ENCODE measurements at places on chromosomes 13 and 19.

DNA sequence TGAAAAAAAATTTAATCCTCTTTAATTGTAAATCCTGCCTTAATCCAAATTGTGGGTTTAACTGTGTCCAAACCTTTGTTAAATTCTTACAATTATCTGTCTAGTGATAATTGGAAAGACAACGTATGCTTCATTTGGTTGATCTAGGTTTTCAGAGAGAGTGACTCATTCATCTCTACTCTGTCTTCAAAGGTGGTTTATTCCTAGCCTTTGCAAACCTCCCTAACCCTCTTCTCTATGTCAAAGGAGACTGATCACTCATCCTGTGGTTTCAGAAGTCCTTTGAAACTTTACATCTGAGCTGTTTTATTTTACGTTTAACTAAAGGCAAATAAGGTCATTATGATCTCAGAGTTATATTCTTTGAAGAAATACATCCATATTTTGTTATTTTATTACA, 8.8 kb upstream of the OXGR1 start:
- no peak for DNase-seq

GRCh38 chr13:32897296-32897695, 118.9 kb upstream of the KL start:
- DNase-seq: no peak

- DNase-seq: no peak
Measured at GRCh38 chr19:49861107-49861506, 6.3 kb downstream of the PNKP start.

DNA sequence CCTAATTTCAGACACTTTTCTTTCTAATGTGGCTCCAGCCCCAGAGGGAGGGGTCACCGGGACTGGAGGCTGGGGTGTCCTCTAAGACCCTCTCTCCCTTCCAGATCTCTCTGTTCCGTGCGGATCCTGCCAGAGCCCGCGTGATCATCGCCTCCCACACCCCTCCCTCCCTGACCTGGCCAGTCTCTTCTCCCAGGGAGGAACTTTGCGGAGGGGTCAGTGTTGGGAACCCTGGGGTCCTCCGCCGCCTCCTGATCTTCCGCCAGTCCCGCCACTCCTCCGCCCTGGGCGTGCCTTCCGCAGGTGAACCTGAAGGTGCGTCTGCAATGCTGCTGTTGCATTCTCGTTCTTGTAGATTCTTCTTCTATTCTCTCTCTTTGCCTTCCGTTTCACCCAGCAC, 9.1 kb downstream of the SOX21 start:
- DNase-seq: no peak

- DNase-seq: no peak
Measured at GRCh38 chr19:35120898-35121297, 5.3 kb downstream of the FXYD3 start.

- DNase-seq: no peak
Measured at GRCh38 chr13:29471551-29471950, 123.9 kb downstream of the SLC7A1 start.

DNA sequence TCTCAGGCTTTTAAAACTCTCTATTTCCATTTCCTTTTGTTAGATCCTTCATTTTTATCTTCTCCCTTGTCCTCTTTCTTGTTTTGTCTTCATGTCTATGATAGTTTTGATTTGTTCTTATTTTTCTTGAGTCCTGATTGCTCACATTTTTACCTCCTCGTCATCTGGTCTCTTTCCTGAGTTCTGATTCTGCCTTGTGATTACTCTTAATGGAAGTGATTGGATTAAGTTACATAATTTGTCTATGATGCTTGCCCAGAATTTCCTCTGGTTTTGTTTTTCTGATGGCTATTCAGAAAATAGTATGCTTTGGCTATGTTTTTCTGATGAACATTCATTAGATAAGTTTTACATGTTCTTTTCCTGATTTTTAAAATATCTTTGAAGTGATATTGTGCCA, 102.6 kb downstream of the DNAJC3 start:
- no peak for DNase-seq

DNA sequence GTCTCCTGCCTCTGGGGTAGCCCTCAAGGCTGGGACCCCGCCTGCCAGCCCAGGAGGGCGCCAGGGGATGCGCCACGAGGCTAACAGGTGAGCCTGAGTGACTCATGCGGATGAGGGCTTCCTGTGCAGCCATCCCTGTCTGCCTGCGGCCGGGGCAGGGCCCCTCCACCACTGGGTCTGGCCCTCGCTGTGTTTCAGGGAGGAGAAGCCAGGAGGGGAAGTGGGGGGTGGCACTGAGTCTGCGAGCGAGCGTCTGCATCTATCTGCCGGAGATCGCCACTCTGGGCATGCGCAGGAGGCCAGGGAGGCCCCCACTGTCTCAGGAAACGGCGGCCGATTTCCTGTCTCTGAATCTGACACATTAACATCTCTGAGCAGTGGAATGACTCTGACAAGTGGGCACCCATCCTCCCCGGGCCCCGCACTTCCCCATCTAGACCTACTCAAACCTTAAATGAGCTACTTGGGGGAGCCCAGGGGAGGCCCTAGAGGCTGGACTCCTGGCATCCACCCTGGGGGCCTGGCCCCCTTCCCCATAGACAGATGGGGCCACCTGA, 19.7 kb downstream of the RFX1 start:
- no peak for DNase-seq

DNA sequence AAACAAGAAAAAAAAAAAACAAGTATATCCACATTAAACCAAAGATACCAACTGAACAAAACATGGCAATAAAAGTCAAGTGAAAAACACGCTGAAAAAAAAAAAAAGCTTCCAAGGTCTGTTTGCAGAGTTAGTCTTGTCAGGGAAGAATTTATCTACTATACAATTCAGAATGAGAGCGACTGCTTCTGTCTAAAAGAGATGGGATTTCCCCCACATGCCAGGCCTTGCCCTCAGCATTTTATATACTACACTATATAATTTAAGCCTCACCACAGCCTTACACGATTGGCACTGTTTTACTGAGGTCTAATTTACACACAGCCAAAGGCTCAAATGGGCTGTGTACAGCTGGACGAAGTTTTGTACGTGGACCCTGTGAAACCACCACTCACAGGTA, 67.3 kb downstream of the FOXO1 start:
- DNase-seq: no peak

DNA sequence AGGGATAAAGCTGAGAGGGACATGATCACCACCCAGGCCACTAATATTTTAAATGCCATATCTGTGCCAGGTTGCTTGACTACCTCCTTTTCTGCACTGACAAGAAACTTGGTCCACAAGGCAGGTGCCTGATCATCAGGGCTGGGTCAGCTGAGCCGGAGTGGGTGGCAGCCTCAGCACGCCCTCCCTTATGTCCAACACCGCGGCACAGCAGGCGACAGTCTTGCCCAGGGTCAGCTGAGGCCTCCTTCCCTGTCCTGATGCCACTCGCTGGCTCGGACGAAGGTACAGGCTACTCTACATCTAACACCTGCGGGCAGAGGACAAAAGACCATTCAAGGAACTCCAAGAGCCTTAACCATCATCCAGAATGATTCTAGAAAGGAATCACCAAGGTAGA, 16.9 kb downstream of the ZC3H4 start:
- DNase-seq: no peak

DNA sequence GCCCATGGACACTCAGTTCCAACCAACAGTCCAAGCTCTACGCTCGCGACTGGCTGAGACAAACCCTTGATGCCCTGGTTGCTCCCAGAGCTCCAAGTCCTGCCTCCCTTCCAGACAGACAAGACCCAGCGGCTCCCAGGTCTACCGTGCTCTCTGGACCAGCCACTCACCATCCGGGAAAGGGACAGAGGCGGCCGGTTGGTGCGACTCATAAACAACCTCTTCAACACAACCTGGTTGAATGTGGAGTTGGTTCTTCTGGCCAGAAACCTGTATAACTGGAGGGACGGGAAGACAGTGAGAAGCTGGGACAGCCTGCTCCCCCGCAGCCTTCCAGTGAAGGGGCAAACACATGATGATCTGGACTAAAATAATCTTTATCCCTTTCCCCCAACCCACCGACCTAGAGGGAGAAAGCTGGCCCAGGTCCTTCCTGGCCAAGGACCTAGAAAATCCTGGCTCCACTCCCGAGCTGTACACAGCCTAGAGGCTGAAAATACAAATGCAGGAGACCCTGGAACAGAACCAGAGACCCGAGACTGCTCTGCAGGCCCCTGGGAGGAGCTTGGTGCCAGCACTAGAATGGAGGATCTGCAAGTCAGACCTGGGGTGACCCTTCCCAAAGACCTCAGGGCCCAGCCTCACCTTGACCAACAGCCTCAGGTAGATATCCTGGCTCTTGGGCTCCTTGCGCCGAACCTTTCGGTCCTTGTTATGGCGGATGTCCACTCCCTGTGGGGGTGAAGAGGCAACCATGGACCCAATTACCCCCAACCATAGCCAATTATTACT, 1.6 kb downstream of the RPL18 start:
- no peak for DNase-seq
